ENCODE measurements at places on chromosomes 1 and 21.

- DNase-seq = no peak
Measured at GRCh38 chr1:243977094-243977493, 74.0 kb upstream of the ZBTB18 start.

DNA sequence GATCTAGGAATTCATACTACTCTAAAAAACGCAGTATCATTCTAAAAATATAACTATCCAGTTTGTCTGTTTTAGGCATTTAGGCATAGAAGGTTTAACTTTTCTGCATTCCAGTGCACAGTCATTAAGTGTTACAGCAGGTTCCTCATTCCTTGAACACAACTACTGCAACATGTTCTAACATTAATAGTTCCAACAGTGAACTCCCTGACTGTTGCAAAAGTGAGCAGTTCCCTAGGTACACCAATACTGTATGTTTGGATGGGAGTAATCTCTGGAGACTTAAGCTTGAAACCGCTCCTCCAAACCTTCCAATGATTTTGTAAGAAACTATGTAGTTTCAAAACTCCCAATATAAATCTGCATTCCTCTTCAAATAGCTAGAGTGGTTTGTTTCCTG is 46.2 kb downstream of the UCHL5 start:
- DNase-seq = no peak

DNA sequence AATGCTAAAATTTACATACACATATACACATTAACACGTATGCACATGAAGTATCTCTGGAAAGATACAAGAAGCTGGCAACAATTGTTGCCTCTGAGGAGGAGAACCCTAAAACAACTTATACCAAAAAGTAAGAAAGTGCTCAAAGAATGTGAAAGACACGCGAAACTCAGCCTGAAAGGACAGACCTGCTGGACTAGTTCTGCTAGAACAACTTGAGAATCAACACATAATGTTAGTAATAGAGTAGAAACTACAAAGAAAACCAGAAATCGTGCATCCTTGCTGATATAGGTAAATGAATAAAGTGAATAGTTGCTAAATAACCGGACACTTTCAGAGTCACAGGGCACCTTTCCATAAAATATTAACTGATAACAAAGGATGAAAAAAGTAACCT is 242.5 kb downstream of the RERE start:
- DNase-seq = no peak

DNA sequence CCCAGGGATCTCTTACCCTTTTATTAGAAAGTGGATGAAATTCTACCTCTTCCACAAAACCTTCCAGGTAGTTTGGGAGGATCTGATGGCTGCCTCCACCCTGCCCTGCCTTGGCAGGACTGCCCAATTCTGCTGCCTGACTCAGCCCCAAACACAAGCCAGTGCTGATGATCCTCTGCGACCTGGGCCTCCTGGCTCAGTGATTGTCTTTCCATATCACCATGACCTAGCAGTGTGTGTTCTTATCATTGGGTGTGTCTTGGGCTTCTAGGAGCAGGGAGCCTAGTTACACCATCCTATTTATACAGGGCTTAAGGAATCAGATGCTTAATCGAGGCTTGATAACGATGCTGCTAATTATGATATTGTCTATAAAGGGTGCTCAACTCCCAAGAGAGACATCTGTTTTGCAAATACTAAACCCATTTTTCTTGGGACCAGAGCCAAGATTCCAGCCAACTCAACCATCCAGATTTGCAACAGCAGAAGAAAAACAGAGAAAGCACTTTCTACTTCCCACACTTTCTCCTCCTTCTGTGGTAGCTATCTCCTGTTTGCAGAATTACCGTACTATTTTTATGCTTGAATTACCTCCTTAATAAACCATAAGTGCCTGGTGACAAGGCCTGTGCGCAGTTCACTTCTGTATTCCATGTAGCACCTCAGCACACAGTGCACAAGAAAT is 36.5 kb upstream of the KIF21B start:
- DNase-seq = no peak

DNA sequence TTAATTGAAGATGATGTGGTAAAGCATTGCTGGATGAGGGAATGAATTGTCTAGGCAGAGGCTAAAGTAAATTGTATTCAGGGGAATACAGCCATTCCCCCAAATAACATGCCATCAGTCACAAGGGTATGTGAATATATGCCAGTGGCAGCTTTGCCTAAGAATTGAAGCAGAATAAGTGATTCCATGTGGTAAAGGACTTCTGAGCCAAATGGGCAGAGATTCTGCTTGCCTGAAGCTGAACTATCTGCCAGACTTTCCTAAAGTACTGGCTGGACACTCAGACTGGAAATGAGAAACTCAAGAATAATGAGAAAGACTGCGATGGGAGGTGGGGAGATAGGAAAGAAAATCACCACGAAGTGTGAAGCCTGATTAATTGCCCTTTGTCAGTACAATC is 2.4 kb downstream of the LIX1L start:
- DNase-seq = no peak

- DNase-seq = no peak
Measured at GRCh38 chr1:215156232-215156631, 73.7 kb downstream of the KCNK2 start.

DNA sequence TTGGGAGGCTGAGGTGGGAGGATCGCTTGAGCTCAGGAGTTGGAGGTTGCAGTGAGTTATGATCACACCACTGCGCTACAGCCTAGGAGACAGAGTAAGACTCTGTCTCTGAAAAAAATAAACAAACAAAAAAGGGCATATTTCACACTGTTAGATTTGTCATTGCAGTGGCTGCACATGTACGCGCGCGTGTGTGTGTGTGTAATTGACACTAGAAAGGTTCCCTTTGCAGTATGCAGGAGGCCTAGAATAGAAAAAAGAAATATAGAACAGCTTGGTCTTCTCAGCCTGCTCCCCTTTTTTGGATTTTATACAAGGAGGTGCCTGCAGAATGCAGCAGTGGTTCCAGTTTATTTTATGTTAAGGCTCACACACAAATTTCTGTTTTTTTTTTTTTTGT is 8.6 kb downstream of the MACO1 start:
- DNase-seq = no peak

DNA sequence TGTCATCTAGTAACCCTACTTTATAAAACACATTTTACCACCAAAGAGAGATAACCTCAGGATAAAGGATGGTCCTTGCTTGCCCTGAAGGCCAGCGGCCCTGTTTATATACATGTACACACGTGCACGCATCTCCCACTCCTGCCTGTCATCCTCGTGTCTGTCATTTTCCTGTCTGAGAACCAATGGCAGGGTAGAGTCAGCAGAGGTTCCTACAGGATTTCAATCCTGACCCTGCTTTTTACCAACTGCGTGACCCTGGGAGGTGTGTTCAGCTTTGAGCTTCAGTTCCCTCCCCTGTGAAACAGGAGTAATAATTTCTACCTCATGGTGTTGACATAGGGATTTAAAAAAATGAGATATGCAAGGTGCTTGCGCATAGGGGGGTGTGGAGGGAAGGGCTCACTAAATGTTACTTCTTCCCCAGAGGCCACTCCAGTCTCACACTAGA is 12.3 kb upstream of the RASSF5 start:
- DNase-seq = no peak

DNA sequence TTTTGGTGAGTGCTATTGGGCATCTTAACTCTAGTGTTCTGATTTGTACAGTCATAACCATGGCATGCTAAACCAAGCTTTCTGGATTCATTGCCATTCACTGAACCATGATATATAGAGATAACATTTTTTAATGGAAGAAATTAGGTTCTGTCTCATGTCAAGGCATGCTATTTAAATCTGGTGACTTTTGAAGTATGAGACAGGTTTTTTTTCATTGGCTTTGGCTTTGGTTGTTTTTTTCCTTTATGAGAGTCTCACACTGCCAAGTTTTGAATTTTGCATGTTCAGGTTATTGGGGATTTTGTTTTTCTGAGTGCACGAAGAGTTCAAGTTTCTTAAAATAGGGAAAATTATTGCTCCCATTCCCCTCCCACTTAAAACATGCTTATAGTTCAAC is 141.3 kb upstream of the ADAMTS5 start:
- no peak for DNase-seq

- DNase-seq = no peak
Measured at GRCh38 chr1:11617314-11617713, 36.9 kb downstream of the FBXO2 start.

- DNase-seq = no peak
Measured at GRCh38 chr1:209190591-209191261, 392.8 kb upstream of the CAMK1G start.

Data from effector memory CD8-positive, alpha-beta T cell (primary cell).